ENCODE measurements at places on chromosomes 7 and 10. TPM values are rescaled to one million over a fixed set of nuclear protein-coding genes. Genes with fewer than 3 reads are reported as not detected.

DNA sequence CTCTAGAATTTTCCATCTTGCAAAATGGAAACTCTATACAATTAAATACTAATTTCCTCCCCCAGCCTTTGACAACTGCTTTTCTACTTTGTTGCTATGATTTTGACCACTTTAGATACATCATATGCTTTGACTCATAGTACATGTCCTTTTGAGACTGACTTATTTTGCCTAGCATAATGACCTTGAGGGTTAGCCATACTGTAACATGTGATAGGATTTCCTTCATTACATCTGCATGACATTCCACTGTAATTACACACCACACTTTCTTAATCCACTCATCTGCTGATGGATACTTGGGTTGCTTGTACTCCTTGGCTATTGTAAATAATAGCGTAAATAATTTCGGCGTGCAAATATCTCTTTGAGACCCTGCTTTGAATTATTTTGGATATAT is 127.7 kb downstream of the JAZF1 start:
- no peak for DNase-seq

GRCh38 chr7:109836016-109836415 is 1254.9 kb upstream of the LRRN3 start:
- DNase-seq, result no peak

TMEM139 gene
- 0.42 TPM for polyA plus RNA-seq

SVIL gene
- polyA plus RNA-seq, result 107 TPM

DNA sequence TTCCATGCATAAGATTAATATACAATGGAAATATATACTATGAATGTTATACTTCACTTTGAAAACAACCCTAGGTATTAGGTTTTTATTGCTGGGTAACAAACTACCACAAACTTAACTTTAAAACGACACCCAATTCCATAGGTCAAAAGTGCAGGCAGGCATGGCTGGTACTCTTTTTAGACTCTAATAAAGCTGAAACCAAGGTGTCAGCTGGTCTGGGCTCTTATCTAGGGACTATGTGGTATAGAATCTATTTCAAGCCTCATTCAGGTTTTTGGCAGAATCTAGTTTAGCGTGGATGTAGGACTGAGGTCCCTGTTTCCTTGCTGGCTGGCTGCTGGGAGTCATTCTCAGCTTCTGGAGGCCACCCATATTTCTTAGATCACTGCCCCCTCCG is 65.0 kb upstream of the TMEM168 start:
- DNase-seq, result no peak
